T-helper 1 cell (primary cell): ENCODE measurements at places on chromosomes 7 and 10.

DNA sequence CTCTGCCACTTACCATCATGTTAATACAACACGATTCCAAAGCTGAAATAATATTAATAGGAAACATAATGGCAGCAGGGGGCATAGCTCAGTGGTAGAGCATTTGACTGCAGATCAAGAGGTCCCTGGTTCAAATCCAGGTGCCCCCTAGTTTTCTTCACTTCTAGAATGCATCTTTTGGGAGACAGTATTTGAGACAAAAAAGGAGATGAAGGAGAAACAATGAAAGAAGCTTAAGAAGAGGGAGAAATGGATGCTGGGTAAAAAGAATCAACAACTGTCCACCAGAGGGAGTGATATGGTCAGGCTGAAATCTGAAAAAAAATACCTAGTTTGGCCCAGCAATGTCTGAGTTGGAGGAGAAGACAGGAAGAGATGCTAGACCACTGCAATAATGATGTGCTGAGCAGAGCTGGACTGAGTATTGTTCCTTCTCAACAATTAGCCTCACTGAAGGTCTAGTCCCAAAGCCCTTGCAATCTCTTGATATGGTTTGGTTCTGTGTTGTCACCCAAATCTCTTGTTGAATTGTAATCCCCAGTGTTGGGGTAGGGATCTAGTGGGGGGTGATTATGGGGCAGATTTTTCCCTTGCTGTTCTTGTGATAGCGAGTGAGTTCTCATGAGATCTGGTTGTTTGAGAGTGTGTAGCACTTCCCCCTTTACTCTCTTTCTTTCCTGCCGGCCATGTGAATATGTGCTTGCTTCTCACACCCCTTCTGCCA lies 48.3 kb downstream of the ZNF783 start:
- DNase-seq, result no peak

- DNase-seq, result no peak
Observed at GRCh38 chr7:130733931-130734814, at the start of gene KLF14. KLF14 (minus strand) TSS chr7:130734207; CDS start chr7:130734033, 174 bp downstream.

DNA sequence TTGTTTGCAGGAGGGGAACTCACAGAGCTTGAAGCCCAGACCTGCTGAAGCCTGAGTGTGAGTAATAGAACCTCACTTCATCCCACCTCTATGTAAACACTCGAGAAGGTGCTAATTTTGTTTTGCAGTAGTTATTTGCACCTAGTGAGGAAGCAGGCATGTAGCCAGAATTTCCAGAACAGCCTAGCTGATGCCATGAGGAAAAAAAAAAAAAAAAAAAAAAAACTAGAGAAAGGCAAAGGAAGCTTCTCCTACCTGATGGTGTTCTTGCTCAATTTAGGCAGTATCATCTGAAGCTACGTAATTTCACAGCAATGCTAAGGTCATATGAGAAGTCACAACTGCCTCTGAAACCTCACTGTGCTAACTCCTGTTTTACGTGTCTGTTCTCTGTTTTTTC lies 13.6 kb upstream of the GPR37 start:
- no peak for DNase-seq

DNA sequence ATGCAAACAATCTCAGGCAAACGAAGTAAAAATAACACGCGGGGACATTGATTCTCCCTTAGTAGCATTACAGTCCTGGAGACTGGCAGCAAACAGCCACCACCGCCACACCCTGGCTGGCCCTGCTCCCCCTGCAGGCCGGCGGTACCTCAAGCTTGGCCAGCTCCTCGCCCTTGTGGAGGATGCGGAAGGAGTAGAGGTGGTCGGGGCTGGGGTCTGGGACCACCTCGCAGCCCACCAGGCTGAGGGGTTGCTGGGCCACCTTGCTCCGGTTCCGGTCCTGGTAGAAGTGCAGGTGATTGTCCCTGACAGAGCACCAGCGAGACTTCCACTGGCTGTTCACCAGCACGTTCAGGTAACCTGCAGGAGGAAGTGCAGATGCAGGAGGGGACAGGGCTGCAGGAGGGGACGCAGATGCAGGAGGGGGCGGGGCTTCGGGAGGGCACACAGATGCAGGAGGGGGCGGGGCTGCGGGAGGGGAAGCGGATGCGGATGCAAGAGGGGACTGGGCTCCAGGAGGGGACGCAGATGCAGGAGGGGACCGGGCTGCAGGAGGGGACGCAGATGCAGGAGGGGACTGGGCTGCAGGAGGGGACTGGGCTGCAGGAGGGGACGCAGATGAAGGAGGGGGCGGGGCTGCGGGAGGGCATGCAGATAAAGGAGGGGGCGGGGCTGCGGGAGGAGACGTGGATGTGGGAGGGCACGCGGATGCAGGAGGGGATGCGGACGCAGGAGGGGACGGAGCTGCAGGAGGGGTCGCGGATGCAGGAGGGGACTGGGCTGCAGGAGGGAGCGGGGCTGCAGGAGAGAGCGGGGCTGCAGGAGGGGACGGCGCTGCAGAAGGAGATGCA lies 65.7 kb downstream of the VWA2 start:
- peak; percentile 50 for DNase-seq

DNA sequence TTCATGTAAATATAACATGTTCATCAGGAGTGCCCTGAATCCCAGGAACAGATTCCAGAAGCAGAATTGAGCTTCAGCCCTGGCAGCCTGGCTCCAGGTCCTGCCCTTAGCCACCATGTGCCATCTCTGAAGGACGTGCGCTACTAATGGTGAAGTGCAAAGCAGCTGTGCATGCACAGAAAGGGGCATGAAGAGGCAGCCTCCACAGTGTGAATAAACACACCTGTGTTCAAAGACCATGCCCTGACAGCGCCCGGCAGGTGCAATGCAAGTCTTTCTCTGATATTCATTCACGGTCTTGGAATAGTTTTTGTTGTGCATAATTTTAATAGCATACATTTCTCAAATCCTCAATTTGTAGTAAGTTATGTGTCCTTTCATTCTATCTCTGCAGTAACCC lies 250.4 kb upstream of the TCERG1L start:
- DNase-seq, result no peak

DNA sequence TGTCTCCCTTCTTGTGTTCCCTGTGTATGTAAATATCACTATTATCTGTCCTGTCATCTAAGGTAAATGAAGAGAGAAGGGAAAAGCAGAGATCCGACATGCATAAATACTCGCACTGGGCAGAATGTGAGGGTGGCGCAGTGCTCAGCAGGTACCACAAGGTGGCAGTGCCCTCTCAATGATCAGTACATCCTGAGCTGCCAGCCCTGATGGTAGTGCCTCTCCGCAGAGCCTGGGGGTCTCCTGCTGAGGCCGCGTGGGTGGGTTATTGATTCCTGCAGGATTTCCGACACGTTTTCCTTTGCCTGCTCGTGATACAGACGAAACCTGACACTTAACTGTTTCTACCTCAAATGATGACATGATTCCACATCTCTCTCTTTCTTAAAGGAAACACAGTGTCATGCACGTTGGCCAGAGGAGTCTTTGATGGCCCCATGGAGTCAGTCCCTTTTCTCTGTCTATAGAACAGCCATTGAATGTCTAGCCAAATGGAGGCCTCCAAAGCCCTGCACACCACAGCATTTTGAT lies 19.8 kb downstream of the RGR start:
- peak; percentile 51 for DNase-seq

GRCh38 chr10:117398029-117398428 lies 22.8 kb upstream of the PDZD8 start:
- DNase-seq, result no peak

- no peak for DNase-seq
Observed at GRCh38 chr7:157378390-157378789, 41.6 kb downstream of the DNAJB6 start.

- DNase-seq, result no peak
Observed at GRCh38 chr7:121178452-121178851, 150.3 kb upstream of the WNT16 start.

DNA sequence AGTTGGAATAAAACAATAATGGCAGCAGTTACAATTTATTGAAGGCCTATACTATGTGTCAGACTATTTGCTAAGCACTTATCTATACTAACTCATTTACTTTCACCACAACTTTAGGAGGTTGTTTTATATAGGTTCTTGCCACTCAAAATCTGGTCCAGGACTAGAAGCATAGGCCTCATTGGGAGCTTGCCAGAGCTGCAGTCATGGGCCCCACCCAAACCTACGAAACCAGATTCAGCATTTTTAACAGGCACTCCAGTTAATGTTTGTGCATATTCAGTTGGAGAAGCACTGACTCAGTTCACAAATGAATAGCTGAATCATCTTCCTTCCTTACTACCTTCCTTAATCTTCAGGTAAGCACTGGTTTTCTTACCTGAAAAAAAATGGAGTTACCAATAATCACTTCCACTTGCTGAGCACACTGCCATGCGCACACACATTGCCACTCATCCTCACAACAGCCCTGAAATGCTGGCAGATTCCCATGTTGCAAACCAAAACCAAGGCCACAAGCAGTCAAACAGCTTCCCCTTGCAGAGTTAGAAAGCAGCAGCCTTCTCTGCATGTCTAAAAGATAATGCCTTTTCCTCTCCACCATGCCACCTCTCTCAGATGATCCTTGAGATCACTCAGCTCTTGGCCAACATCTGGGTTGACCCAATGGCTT lies 122.4 kb downstream of the SLC16A9 start:
- no peak for DNase-seq

- no peak for DNase-seq
Observed at GRCh38 chr7:30328381-30328780, 44.0 kb downstream of the ZNRF2 start.

DNA sequence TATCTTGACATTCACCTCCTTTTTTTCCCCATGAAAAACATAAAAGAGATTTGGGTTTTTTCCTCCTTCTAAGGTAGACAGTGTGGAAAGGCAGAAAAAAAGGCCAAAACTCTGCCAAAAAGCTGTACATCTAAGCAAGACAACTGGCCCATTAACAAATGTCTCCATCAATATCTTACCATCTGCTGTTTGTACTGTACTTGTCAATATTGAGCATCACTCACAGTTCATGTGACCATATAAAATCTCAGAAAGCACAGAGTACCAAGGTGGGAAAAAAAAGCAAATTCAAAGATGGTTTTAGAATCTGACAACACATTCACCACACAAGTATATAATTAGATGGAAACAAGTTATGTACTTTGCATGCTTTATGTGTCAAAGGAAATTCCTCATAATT lies 52.6 kb downstream of the CACNA2D1 start:
- DNase-seq, result no peak

DNA sequence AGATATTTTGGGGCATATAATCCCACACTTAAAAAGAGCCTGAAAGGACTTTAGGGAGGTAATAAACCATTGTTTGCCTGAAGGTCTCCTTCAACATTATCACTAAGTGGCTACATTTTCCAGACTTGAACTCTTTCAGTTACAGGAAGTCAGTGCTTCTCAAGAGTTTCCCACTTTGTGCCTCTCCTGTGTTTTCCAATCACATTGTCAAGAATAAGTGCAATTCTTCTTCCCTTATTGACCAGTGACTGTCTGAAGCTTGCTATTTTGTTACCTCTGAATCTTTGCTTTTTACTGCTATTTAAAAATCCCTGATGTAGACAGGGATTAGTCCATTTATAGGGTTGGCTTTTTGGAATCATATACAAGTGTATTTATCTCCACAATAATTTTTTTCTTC lies 346.7 kb upstream of the ANKRD30A start:
- DNase-seq, result no peak

DNA sequence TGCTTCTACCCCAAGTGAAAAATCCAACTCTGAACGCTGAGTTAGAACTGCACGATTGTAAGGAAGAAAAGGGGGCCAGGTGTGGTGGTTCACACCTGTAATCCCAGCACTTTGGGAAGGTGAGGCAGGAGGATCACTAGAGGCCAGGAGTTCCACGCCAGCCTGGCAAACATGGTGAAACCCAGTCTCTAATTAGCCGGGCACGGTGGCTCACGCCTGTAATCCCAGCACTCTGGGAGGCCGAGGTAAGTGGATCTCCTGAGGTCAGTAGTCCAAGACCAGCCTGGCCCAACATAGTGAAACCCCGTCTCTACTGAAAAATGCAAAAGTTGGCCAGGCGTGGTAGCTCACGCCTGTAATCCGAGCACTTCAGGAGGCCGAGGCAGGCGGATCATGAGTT lies 9.0 kb downstream of the GUSB start:
- no peak for DNase-seq

DNA sequence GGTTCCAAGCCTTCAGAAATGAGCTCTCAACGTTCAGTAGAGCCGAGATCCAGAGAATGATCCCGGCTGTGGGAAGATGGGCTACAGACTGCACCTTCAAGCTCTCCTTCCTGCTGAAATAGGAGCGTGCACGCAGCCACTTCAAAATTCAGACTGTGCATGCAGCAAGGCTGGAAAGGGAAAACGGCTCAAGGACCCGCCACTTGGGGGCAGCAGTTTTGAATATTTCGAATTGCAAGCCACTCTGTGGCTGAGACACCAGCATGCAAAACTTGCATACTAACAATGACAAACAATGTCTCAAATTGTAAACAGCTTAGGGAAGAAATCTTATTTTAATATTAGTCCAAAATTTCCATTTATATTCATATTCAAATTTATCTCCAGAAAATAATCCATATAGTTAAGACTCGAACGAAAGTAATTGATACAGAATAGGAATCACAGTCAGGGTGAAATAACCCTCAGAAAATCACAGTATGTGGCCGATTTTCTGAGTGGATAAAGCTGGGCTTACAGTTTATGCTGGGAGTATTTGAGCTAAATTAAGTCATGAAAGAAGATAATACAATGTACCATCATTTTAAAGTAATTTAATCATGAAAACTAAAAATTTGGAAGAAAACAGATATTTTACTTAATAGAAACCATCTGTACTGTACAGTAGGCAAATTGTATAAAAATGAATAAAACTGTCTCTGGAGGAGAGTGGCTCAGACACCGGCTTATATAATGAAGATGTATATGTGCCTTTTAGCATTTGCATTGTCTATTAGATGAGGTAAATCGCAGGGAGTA lies 137.9 kb upstream of the MKI67 start:
- DNase-seq, result no peak

GRCh38 chr10:113858541-113858940 lies 4.1 kb downstream of the NHLRC2 start:
- no peak for DNase-seq

- no peak for DNase-seq
Observed at GRCh38 chr10:114605155-114605797, 52.8 kb downstream of the ABLIM1 start.

- DNase-seq, result no peak
Observed at GRCh38 chr10:7558036-7558435, 108.7 kb downstream of the ITIH5 start.

DNA sequence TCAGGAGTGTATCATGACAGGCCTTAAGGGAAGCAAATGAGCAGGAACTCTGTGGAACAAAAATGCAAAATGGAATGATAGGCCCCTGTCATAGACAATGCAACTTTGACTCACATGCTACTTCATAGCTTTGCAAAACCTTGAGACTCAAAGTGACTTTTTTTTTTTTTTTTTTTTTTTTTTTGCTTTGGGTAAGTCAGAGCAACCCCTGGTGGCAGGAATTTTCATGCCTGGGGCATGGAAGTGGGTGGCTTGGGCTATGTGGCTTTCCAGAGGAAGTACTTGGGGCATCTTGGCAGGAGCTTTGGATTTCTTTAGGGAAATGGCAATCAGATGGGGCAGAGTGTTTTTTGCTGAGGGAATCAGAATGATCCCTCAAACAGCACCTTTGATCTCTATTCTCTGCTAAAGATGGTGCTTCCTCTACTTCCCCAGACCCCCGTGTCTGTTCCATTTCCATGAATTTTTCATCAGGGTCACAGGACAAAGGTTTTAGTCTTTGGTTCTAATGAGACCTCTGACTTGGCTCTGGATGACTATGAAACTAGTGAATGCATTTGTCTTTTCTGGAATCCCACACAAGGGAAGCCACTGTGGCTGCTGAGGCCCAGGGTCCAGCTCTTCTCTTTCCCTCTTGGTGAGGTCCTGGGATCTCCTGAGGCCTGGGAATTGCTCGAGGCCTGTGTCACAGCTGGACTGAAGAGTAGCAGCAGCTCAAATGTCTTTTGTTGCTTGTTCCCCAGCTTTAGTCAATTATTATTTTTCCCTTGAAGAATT lies 62.8 kb downstream of the TACC2 start:
- DNase-seq, result no peak

GRCh38 chr7:95376632-95377400 lies 19.4 kb downstream of the PON3 start:
- DNase-seq, result no peak
